ENCODE measurements at places on chromosomes 3 and 15.

DNA sequence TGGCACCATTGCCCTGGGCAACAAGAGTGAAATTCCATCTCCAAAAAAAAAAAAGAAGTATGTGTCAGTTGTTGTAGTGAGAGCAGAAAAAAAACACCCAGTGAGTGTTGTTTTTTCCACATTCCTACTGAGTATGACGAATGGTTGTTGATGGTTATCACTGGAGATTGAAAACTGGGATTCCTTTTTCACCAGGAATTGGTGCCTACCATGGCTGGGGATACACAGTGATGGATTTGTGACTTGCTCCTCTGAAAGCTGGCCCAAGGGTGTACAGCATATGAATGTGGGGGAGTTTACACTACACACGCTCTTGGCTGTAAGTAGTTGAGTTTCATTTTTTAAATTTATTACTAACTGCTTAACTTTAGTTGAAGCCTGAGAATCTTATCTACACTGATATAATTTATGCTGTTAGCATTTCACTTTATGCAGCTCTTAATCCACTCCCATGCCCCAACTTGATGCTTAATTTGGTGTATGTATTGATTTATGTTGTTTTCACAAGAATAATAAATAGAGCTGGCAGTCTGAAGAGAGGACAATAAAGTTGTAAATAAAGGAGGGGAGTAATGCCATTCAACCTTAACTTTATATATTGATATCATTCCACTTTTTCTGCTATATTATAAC is 56.0 kb upstream of the MME start:
- H3K4me1 ChIP-seq: peaks cover 19% of the 10 kb centered on the region
- no peak overlapping the region for H3K27ac ChIP-seq
- H3K36me3 ChIP-seq: peaks cover 3% of the 10 kb centered on the region
- no peaks in the 10 kb centered on the region for H3K27me3 ChIP-seq
- no peak overlapping the region for H3K4me3 ChIP-seq

DNA sequence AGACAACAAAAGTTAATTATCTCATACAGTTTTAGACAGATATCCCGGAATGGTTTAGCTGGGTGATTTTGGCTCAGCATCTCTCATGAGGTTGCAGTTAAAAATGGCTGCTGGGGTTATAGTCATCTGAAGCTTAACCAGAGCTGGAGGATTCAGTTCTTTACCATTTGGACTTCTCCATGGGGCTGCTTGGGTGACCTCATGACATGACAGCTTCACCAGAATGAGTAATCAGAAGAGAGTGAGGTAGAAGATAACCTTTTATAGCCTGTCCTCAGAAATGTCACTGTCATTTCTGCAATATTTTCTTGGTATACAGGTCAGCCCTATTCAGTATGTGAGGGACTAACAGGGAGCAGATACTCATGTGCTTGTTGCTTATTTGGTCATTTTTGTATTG is 30.9 kb downstream of the TFG start:
- H3K36me3 ChIP-seq: peaks cover 13% of the 10 kb centered on the region
- DNase-seq: no peak
- no peak overlapping the region for H3K27ac ChIP-seq
- H3K4me3 ChIP-seq: no peak overlapping the region

- peak; percentile 71 for DNase-seq
- H3K27ac ChIP-seq: no peak overlapping the region
- no peaks in the 10 kb centered on the region for H3K36me3 ChIP-seq
Observed at GRCh38 chr3:140276703-140277102, 341.7 kb downstream of the CLSTN2 start.

DNA sequence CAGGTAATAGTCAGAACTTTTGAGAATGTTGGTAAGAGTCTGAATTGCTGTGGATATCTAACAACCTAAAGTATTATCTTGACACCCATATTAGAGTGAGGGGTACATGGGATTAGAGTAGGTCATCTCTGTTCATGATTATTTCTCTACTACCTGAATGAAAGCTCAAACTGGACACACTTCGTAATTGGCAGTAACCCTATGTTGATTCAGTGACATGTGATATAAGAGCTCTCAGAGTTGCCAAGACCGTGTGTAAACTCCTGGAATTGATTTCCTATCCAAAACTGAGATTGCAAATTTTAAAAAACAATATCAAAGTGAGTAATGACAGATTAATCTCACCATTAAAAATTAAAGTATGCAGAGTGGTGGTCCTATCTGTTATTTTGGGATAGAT is 214.8 kb upstream of the ARHGEF26 start:
- no peaks in the 10 kb centered on the region for H3K36me3 ChIP-seq
- H3K27ac ChIP-seq: no peak overlapping the region
- H3K4me1 ChIP-seq: no peaks in the 10 kb centered on the region
- no peak overlapping the region for H3K4me3 ChIP-seq

GRCh38 chr3:50192689-50193141 is 1.3 kb downstream of the GNAT1 start:
- no peaks in the 10 kb centered on the region for H3K36me3 ChIP-seq
- H3K4me1 ChIP-seq: peaks cover 8% of the 10 kb centered on the region
- H3K4me3 ChIP-seq: no peak overlapping the region
- DNase-seq: peak; percentile 93

GRCh38 chr15:41971895-41972252 is 483 bp downstream of the EHD4 start:
- no peaks in the 10 kb centered on the region for H3K36me3 ChIP-seq
- H3K4me1 ChIP-seq: peaks cover 18% of the 10 kb centered on the region
- H3K4me3 ChIP-seq: peak overlapping the region; percentile 63
- DNase-seq: peak; percentile 57

DNA sequence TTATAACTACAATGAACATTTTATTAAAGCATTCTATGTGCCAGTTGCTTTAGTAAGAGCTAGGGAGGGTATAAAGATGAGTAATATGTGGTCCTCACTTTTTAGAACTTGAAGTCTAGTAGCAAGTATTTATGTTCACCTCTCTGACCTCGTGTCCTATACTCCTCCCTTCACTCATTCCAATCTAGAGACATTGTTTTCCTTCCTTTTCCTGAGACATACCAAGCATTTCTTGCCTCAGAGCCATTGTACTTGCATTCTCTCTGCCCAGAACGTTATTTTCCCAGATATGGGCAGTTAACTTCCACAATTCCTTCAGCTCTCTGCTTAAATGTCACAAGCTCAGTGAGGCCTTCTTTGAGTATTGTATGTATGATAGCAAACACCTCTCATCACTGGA is 408.6 kb downstream of the PDCD6IP start:
- H3K27me3 ChIP-seq: no peaks in the 10 kb centered on the region
- no peak overlapping the region for H3K4me3 ChIP-seq
- no peak for DNase-seq
- no peak overlapping the region for H3K27ac ChIP-seq

DNA sequence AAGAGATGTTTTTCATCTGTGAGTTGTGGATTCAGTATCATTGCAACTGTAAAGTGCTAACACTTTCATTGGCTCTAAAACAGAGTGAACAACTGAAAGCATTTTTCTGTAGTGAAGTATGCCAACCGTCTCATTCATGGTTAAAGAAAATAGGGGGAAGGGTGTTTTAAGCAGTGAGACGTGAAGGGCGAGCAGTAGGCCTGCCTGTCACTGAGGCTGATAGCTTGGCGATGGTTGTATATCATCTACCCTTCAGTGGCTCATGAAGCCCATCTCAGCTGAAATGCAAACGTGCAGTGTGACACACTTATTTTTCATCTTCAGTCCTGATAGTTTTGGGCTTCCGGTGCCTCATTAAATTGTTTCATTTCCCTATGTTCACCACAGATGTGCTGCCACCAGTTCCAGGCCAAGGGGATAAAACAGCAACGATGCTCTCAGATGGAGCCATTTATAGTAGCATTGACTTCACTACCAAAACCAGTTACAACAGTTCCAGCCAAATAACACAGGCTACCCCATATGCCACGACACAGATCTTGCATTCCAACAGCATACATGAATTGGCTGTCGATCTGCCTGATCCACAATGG is 562.0 kb downstream of the ROBO2 start:
- no peak overlapping the region for H3K4me3 ChIP-seq
- no peaks in the 10 kb centered on the region for H3K36me3 ChIP-seq
- H3K27ac ChIP-seq: no peak overlapping the region

- 0 out of 2 replicates have a peak, but pooled peaks cover 4% of the 10 kb centered on the region for H3K4me1 ChIP-seq
- H3K27me3 ChIP-seq: no peaks in the 10 kb centered on the region
- peaks cover 82% of the 10 kb centered on the region for H3K36me3 ChIP-seq
- no peak for DNase-seq
- H3K27ac ChIP-seq: no peak overlapping the region
- no peak overlapping the region for H3K4me3 ChIP-seq
Observed at GRCh38 chr15:72203507-72203837, 5.9 kb upstream of the GRAMD2A start.

DNA sequence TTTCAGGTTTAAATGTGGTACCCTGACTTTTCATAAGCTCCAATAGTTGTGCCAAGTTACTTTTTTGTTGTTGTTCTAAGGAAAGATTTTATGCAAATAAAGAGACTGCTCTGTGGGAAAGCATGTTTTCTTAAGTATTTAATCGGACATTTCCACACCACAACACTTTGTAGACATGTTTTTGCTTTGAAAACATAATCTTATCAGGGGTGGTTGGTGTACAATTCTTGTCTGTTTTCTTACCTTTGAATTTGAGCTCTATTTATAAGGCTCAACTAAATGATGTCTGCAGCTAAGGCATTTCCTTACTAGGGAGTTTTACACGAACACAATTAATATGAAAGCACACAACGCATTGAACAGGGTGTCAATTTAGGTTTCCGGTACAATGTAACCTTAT is 81.5 kb upstream of the CDIN1 start:
- no peak for DNase-seq
- no peak overlapping the region for H3K4me3 ChIP-seq
- no peaks in the 10 kb centered on the region for H3K36me3 ChIP-seq
- H3K4me1 ChIP-seq: no peaks in the 10 kb centered on the region
- no peaks in the 10 kb centered on the region for H3K27me3 ChIP-seq
- H3K27ac ChIP-seq: no peak overlapping the region

- H3K27ac ChIP-seq: no peak overlapping the region
- no peaks in the 10 kb centered on the region for H3K4me1 ChIP-seq
- DNase-seq: no peak
- no peaks in the 10 kb centered on the region for H3K36me3 ChIP-seq
- H3K27me3 ChIP-seq: no peaks in the 10 kb centered on the region
Observed at GRCh38 chr3:60229502-60229901, 1021.8 kb downstream of the FHIT start.

DNA sequence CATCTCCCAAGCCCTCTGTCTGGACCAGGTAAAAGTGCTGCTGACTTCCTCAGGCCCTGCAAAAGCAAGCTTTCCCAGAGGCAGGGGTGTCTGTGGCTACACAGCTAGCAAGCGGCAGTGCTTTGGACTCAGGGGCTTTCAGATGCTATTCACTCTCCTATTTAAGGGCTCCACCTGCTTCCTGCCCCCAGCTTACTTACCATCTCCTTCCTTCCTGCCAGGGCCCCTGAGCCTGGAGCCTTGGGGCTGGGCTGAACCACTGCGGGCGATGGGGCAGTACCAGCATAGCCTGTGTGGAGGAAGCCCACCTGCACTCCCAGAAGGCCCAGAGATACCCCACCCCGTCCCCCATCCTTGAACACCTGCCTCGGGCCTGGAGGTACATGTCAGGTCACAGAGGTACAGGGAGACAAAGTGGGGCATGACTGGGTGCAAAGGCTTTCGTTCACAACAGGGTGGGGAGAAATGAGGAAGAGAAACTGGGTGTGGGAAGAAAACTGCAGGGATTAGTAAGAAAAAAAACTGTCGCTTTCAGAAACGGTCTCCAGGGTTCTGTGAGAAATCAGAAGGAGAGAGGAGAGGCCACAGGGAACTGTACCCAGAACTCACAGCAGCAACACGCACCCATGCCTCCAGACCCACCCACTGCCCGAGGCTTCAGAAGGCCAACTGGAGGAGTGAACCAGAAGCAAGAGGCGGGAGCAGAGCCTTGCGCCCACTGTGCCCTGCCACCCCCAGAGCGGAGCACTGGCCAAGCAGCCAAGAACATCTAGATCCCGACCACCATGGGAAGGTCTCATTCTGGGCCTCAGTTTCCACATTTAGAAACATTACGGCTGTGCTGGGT is 49.5 kb downstream of the CCDC12 start:
- H3K27ac ChIP-seq: no peak overlapping the region
- H3K27me3 ChIP-seq: no peaks in the 10 kb centered on the region
- 0 out of 2 replicates have a peak, but pooled peaks cover 3% of the 10 kb centered on the region for H3K36me3 ChIP-seq
- no peaks in the 10 kb centered on the region for H3K4me1 ChIP-seq

DNA sequence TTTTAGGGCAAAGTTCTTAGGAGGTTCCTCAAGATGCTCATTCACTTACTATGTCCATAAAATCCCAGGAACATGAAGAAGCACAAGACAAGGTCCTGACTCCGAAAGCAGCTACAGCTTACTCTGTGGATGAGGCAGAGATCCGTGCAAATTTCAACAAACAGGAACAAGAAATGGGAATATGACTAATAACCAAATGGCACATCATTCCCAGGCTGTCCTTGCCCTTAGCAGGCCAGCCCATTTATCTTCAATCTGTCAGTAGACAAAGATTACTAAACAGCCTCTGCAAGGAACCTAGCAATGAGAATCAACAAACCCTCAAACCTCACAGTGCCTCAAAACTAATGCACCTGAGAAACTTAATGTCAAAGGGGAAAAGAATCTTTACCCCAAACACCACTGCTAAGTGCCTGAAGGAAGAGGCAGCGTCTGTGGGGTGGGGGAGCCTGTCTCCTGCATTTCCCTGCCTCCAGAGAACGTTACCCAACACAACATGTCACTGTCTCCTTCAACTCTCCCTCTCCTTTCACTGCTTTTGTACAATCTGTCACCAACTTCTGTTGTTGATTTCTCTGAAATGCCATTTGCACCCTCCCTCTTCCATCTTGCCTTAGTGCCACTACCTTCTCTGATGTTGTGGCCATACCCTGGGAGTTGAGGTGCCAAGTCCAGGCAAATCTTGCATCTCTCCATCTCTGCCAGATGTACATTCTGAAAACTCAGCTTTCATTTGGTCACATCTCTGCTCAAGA is 4.8 kb downstream of the TNFAIP8L3 start:
- H3K4me3 ChIP-seq: no peak overlapping the region
- H3K4me1 ChIP-seq: peaks cover 25% of the 10 kb centered on the region
- peaks cover 47% of the 10 kb centered on the region for H3K27me3 ChIP-seq
- no peak overlapping the region for H3K27ac ChIP-seq

DNA sequence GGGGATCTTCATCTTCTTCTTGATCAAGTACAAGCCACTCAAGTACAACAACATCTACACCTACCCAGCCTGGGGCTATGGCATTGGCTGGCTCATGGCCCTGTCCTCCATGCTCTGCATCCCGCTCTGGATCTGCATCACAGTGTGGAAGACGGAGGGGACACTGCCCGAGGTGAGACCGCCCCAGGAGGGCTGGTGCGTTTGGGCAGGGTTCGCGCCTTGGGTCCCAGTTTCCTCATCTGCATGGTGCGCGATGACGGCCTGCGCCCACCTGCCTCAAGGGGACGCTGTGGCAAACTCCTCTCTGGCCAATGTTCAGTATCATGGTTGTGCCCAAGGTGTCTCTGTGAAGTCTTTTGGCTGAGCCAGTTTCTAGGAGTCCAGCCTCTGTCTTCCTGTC is 57.5 kb upstream of the SLC6A1 start:
- no peaks in the 10 kb centered on the region for H3K36me3 ChIP-seq
- H3K4me3 ChIP-seq: no peak overlapping the region
- H3K27me3 ChIP-seq: no peaks in the 10 kb centered on the region
- H3K27ac ChIP-seq: no peak overlapping the region

All from GM23338 (cell line).